Activated CD4-positive, alpha-beta T cell treated with anti-CD3 and anti-CD28 coated beads, Interleukin-2, amount 10 ng/mL, durations not matched to agents 24 days and 14 days (primary cell): ENCODE measurements at places on chromosomes 6 and 20. TPM values are rescaled to one million over a fixed set of nuclear protein-coding genes. Genes with fewer than 3 reads are reported as not detected.

DNA sequence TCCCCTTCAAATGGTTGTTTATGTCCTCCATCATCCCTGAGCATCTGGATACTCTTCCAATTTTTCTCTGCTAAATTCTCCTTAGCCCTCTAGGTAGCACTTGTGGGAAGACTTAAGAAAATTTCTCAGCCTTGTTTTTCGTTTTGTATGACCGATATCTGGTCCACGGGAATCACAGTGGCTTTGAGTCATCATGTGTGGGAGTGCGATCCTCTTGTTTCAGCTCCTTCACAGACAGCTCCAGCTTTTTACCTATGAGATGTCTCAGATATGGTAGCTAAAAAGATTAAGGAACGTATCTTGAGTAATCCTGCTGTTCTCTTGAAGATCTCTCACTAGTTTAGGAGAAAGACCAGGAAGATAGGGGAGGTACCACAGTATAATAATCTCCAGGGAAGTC, 196.1 kb downstream of the GRM1 start:
- DNase-seq: no peak

DNA sequence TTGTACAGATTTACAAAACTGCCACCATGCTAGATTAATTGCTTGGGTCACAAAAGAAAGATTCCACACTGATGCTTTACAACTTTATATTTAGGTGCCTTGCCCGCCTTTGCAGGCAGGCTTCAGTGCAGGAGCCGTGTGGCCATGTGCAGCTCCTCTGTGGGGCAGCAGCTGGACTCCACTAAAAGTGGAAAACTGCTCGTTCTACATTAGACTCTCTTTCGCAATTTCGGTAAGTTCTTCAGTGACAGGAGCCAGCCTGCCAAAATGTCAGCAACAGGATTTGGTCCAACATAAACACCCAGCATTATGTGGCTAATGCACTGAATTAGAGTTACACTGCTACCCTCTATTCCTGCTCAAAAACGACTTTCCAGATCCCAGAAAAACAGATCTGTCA, 174.4 kb upstream of the KCNK16 start:
- no peak for DNase-seq

GRCh38 chr6:132479131-132479530, 33.8 kb downstream of the STX7 start:
- no peak for DNase-seq

- no peak for DNase-seq
These were observed 535.4 kb downstream of the HACE1 start for GRCh38 chr6:104324301-104324700.

DNA sequence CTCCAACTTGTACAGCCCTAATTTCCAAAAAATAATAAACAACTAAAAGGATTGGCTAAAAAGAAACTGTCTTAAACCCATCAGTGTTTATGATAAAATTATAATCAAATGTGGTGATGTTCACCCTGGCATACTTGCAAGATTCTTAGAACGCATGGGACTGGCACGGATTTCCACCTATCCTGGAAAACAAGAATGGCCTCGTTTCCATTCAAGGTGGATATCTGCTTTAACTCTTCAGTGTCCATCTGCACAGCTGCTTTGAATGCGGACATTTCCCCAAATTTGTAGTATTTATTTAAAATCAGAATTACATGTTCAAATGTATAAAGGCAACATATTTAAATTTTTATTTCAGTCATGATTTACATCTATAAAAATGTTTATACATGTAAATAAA, 4.2 kb downstream of the CNR1 start:
- DNase-seq: no peak

Gene PDE7B
- 15.4 and 16.0 TPM in 2 replicates for total RNA-seq

DNA sequence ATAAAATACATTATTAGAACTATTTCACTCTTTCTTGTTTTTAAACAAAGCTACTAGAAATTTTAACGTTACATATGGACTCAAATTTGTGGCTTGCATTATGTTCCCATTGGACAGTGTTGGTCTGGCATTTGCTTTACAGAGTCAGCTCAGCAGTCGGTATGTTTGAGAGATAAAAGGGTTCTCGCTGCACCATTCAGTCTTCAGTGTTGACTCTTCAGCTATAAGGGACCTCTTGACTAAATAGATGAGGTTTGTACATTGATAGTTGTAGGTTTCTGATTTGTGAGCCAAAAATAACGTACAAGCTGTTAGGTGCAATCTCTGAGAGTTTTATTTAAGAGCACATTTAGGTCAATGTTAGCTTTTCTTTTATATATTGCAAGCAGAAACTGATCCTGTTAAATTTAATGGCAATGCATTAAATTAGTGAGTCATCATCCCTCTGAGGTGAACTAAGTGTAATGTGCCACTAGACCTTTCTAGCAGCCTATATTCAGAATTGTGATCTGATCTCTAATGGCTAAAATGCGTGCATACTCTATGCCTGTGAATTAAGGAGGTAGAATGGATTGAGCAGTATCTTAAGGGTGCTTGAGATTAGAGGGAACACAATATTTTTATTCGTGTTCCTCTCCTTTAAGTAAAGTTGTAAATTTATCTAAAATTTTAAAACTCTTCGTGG, 485.6 kb upstream of the SYNCRIP start:
- DNase-seq: no peak

Gene RALY
- 152 and 153 TPM in 2 replicates for total RNA-seq

DNA sequence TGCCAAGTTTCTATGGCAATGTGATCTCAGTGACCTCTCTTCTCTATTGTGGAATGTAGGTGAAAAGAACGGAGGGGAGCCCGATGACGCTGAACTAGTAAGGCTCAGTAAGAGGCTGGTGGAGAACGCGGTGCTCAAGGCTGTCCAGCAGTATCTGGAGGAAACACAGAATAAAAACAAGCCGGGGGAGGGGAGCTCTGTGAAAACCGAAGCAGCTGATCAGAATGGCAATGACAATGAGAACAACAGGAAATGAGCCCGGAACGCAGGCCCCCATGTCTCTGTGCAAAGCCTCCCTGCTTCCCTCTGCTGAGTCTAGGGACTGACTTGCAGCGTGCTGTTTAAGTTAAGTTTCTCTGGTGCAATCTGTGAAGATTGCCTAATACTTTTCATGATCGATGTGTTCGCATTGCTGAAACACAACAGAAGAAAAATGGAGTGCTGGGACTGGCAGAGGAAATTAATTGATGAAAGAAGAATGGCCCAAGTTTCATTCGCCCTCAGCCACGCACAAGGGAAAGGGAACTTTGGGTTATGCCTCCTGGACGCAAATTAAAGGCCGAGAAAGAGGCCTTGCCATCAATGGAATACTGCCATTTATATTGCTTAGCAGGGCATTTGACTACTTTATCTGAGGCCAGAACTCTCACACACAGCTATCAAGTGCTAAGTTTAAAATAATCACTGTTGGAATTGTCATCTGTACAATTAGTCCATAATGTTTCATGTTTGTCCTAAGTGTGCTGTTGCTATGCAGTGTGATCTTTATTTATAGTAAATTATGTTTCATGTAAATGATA, 146.4 kb downstream of the AKAP7 start:
- DNase-seq: peak; percentile 89

DNA sequence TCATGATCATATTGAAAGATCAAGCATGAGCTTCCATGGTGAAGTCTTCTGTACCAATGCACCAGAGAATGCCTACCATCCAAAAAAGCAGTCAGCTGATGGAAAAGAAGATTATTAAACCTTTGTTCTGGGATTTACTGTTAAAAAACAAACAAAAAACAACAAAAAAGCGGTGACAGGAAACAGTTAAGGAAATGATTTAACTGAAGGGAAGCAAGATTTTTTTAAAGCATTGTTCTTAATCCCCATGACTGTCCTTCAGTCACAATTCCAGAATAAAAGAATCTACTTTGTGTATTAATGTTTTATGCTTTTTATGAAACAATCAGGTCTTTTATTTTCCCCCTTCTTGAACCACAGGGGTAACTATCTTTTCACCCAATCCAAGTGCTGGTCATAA, 23.9 kb downstream of the FAM162B start:
- no peak for DNase-seq

Gene HAO1
- not detected in 2 replicates for total RNA-seq

GRCh38 chr20:33299111-33299603, 16.1 kb downstream of the BPIFB1 start:
- DNase-seq: peak; percentile 92

DNA sequence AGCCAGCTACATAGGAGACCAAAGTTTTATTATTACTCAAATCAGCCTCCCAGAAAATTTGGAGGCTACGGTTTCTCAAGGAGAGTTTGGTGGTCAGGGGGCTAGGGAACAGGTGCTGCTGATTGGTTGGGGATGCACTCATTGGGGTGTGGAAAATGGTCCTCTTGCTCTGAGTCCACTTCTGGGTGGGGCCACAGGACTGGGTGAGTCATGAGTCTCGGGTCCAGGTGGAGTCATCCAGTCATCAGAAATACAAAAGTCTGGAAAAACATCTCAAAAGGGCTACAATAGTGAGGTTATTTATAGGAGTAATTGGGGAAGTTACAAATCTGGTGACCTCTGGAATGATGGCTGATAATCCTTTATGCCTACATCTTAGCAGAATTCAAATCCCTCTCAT, 54.3 kb upstream of the SLC22A16 start:
- DNase-seq: no peak

Gene L3MBTL1
- total RNA-seq: 8.8 and 9.9 TPM in 2 replicates

DNA sequence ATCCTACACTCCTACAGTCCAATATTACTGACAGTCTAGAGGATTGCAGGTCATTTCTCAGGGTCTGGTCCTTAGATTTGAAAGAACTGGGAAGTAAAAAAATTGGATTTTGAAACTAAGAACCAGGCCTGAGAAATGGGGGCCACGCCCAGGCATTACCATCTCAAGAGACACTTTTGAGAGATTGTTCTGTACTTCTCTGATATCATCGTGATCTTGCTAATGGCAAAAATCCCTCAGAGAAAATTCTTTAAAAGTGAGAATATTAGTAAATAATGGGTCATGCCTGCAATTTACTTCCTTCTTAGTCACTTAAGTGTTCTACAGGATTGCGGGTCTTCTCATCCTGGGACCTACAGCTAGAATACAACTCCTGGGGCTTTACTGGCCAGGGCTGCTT, 42.0 kb upstream of the HIVEP1 start:
- no peak for DNase-seq

DNA sequence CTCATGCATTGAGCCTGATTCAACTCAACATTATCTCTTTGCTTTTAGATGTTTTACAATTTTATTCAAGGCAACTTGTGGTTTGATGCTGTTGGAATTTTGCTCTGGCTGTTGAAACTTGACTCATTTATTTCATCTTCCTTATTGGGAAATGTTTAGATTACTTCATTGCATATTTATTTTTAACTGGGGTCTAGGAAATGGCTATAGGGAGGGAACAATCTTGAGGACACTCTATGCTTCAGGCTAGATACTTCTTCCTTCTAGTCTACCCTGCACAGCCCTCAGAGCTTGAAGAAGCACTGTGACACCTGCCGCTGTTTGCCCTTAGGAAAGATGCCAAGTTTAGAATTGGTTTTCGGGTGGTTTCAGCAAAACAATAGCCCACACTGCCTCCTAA, 183.4 kb downstream of the ADGRG6 start:
- no peak for DNase-seq

- no peak for DNase-seq
These were observed 53.0 kb downstream of the SMOC2 start for GRCh38 chr6:168493976-168494375.

Gene SRSF12
- total RNA-seq: 0.05 TPM in 1 of 2 replicates, not detected in the other

DNA sequence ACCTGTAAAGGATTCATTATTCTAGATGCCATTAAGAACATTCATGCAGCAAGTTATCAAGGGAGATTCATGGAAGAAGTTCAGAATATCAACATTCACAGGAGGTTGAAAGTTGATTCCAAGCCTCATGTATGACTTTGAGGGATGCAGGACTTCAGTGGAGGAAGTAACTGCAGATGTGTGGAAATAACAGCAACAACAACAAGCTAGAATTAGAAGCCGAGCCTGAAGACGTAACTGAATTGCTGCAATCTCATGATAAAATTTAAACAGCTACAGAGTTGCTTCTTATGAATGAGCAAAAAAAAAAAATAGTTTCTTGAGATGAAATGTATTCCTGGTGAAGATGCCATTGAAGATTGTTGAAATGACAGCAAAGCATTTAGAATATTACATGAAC, 73.3 kb upstream of the NXT1 start:
- no peak for DNase-seq

DNA sequence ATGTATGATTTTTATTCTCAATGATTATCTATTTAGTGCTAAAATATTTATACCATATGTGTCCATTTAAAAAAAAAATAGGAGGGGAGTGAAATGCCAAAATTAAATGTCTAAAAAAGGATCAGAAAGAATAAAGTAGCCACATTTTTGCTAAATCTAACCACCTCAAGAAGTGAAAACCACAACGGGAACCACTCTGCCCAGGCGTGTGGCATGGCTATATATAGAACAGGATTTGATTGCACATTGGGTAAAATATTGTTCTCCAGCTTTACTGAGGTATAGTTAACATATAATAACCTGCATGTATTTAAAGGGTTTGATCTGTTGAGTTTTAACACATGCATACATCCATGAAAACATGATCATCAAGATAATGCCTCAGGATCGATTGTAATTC, 19.0 kb upstream of the AFDN start:
- DNase-seq: peak; percentile 26

GRCh38 chr6:80638213-80639055, 532.0 kb downstream of the BCKDHB start:
- DNase-seq: no peak

Gene SLC17A2
- total RNA-seq: 0.14 TPM in 1 of 2 replicates, not detected in the other

Gene PHACTR3
- total RNA-seq: not detected in 2 replicates

Gene UST
- 0.70 and 0.90 TPM in 2 replicates for total RNA-seq

GRCh38 chr20:12207875-12208274, 290.2 kb downstream of the BTBD3 start:
- no peak for DNase-seq

Gene ADGRF5
- not detected in 2 replicates for total RNA-seq

- no peak for DNase-seq
These were observed 31.3 kb downstream of the CST9L start for GRCh38 chr20:23537030-23537429.

DNA sequence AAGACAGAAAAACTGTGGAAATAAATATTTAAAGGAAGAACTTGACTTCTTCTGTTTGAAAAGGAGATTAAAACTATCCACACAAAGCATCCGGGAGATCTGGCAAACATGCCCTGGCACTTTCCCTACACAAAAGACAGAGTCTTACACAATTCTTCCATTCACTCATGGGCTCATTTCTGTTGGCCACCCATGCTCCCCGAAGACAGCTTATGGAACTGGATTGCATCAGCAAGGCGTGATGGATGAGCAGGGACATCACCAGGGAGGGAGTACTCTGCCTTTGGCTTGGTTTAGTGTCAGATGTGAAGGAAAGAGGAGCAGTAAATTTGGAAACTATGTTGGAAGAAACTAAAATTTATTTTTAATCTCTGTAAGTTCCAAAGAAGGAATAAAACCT, 379.3 kb downstream of the CD109 start:
- no peak for DNase-seq

DNA sequence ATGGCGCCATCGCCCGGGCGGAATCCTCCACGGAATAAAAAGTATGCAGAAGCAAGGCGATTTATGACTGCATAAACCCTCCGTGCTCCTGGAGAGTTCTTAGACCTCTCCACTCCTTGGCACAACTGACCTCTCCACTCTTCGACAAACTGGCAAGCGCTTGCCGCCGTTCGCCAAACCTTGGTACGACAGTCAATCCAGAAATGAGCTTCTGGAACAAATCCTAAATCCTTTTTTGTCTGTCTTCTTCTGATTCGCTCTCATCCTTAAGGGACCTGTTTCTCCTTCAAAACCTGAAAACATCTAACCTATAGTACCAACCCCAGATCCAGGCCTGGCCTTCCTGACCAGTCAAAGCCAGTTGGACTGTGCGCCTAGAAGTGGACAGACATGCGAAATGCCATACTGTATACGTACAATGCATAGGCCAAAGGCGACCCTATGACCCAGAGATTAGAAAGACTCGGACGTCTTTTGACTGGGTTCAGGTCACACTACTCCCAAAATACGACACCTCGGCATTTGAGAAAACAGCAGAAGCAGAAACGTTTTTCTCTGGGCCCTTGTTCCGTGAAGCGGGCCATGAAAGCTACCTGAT, 59.4 kb downstream of the TRIM27 start:
- DNase-seq: no peak

Gene NNAT
- total RNA-seq: 0.16 TPM in 1 of 2 replicates, not detected in the other
